ENCODE measurements at places on chromosomes 6 and 20.

DNA sequence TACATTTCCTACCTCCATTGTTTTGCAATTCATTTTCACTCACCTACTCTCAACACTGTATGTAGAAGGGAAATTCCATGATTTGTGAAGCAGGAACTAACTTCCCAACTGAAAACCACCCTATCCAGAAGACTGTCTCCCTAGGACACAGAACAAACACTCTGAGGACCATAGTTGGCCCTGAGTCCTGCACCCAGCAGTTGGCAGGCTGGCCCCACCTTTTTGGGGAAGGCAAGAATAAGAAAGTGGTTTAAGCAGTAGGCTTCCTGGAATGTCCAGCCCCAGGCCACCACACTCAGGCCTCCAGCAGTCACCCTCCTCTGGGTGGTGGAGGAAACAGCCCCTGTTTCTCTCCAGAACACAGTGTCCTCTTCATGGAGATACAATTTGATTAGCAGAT lies 258.8 kb downstream of the ARHGAP18 start:
- no peak for DNase-seq
- H3K4me1 ChIP-seq: no peaks in the 10 kb centered on the region
- H3K4me3 ChIP-seq: no peak overlapping the region
- H3K27ac ChIP-seq: no peak overlapping the region

GRCh38 chr6:170111816-170112582 lies 178.9 kb downstream of the DLL1 start:
- no peaks in the 10 kb centered on the region for H3K4me1 ChIP-seq
- no peaks in the 10 kb centered on the region for H3K27me3 ChIP-seq
- H3K36me3 ChIP-seq: no peaks in the 10 kb centered on the region
- DNase-seq: no peak
- H3K4me3 ChIP-seq: no peak overlapping the region

GRCh38 chr6:111803371-111803770 lies 69.9 kb downstream of the FYN start:
- H3K4me3 ChIP-seq: no peak overlapping the region
- H3K27ac ChIP-seq: no peak overlapping the region
- H3K36me3 ChIP-seq: no peaks in the 10 kb centered on the region
- no peaks in the 10 kb centered on the region for H3K27me3 ChIP-seq
- no peak for DNase-seq

GRCh38 chr20:16885746-16886145 lies 137.6 kb downstream of the OTOR start:
- no peak overlapping the region for H3K27ac ChIP-seq
- no peaks in the 10 kb centered on the region for H3K27me3 ChIP-seq
- no peak overlapping the region for H3K4me3 ChIP-seq
- H3K36me3 ChIP-seq: no peaks in the 10 kb centered on the region
- no peak for DNase-seq

DNA sequence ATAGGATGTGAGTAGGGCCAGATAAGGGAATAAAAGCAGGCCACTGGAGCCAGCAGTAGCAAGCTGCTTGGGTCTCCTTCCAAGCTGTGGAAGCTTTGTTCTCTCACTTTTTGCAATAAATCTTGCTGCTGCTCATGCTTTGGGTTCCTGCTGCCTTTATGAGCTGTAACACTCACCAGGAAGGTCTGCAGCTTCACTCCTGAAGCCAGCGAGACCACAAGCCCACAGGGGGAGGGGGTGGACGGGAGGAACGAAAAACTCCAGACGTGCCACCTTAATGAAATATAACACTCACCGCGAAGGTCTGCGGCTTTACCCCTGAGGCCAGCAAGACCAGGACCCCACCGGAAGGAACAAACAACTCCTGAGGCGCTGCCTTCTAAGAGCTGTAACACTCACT lies 1324.4 kb upstream of the EYS start:
- no peak for DNase-seq
- no peak overlapping the region for H3K4me3 ChIP-seq
- H3K27me3 ChIP-seq: no peaks in the 10 kb centered on the region
- no peaks in the 10 kb centered on the region for H3K4me1 ChIP-seq
- H3K27ac ChIP-seq: no peak overlapping the region

- peak; percentile 47 for DNase-seq
- no peaks in the 10 kb centered on the region for H3K36me3 ChIP-seq
- H3K27ac ChIP-seq: no peak overlapping the region
- H3K4me3 ChIP-seq: no peak overlapping the region
- peaks cover 17% of the 10 kb centered on the region for H3K4me1 ChIP-seq
Observed at GRCh38 chr20:33689973-33690372, 3.8 kb upstream of the E2F1 start.

DNA sequence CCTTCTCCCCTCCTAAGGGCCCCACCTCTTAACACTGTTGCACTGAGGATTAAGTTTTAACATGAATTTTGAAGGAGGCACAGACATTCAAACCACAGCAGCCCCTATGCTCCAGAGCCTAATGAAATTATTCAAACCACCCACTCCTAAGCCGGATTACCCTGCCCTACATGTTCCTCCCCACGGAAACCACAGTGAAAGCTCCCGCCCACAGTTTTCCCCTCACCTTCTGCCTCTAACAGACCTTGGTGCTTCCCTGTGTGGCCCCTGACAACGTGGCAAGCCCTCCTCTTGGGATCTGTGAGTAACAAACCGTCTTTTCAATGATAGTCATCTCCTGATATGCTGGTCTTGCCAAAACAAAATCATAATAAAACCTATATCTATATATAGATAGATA lies 74.8 kb downstream of the RIN2 start:
- H3K4me3 ChIP-seq: no peak overlapping the region
- no peak for DNase-seq
- no peaks in the 10 kb centered on the region for H3K27me3 ChIP-seq
- H3K27ac ChIP-seq: no peak overlapping the region

DNA sequence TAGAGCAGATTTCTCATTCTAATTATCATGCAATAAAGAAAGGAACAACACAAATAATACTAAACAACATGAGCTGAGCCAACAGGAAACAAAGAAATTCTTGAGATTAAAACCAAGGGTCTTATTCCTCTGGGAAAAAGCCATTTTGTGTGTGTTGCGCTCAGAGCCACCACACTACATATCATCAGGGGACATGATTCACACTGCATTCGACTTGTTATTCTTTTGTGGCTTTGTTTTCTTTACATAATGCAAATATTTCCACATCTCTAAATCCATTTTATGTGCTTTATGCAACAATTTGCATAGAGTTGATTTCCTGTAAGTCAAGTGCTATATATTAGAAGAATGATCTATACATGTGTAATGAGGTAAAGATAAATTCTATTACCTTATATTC lies 719.6 kb downstream of the TBC1D32 start:
- H3K4me3 ChIP-seq: no peak overlapping the region
- DNase-seq: no peak
- H3K27ac ChIP-seq: no peak overlapping the region
- H3K36me3 ChIP-seq: no peaks in the 10 kb centered on the region

DNA sequence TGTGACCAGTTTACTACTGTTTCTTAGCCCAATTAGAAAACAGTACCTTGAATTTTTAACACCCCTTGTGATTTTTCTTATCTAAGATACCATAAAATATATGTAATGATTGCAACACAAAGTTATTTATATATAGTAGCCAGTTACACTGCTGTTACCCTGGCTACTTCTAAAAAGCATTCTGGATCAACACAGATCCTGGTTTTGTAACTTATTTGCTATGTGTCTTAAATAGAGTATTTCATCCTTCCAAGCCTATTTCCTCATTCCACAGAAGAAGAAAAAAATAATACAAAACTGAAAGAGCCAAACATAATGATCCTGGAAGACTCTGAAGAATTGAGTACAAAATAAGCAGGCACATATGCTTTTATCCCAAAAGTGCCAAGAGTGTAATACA lies 19.0 kb upstream of the GSTA4 start:
- no peaks in the 10 kb centered on the region for H3K27me3 ChIP-seq
- no peaks in the 10 kb centered on the region for H3K4me1 ChIP-seq
- no peak for DNase-seq
- H3K27ac ChIP-seq: no peak overlapping the region
- no peak overlapping the region for H3K4me3 ChIP-seq

DNA sequence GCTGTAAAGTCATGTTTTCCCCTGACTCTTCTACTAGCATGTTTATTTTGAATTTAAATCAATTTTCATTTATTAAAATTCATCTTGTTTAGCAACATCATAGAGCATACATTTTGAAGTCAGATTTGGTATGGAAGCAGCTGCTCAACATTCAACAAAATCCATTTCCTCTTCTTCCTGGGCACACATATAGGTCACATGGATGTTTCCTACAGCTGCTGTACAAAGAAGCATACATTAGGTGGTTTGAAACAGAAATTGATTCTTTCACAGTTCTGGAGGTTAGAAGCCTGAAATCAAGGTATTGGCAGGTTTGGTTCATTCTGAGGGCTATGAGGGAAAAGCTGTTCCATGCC lies 495.2 kb downstream of the RFPL4B start:
- DNase-seq: no peak
- no peaks in the 10 kb centered on the region for H3K36me3 ChIP-seq
- H3K4me1 ChIP-seq: peaks cover 8% of the 10 kb centered on the region
- no peak overlapping the region for H3K4me3 ChIP-seq
- no peaks in the 10 kb centered on the region for H3K27me3 ChIP-seq
- no peak overlapping the region for H3K27ac ChIP-seq

- no peak overlapping the region for H3K4me3 ChIP-seq
- peaks cover 19% of the 10 kb centered on the region for H3K4me1 ChIP-seq
- H3K36me3 ChIP-seq: no peaks in the 10 kb centered on the region
- no peak for DNase-seq
- no peak overlapping the region for H3K27ac ChIP-seq
Observed at GRCh38 chr20:61445741-61446140, 193.7 kb downstream of the CDH4 start.

GRCh38 chr6:15623276-15624116 lies 39.3 kb downstream of the DTNBP1 start:
- DNase-seq: no peak
- H3K27ac ChIP-seq: no peak overlapping the region
- H3K4me3 ChIP-seq: no peak overlapping the region
- no peaks in the 10 kb centered on the region for H3K36me3 ChIP-seq

GRCh38 chr6:78513856-78514255 lies 353.5 kb upstream of the IRAK1BP1 start:
- no peak overlapping the region for H3K27ac ChIP-seq
- no peaks in the 10 kb centered on the region for H3K4me1 ChIP-seq
- H3K27me3 ChIP-seq: no peaks in the 10 kb centered on the region
- H3K4me3 ChIP-seq: no peak overlapping the region
- no peaks in the 10 kb centered on the region for H3K36me3 ChIP-seq
